ENCODE measurements at places on chromosomes 12 and 14.
A peak's percentile ranks its signal among the peaks of the same experiment; 100 is the strongest.

GRCh38 chr12:62320054-62320453 lies 59.9 kb downstream of the USP15 start:
- DNase-seq, result no peak

DNA sequence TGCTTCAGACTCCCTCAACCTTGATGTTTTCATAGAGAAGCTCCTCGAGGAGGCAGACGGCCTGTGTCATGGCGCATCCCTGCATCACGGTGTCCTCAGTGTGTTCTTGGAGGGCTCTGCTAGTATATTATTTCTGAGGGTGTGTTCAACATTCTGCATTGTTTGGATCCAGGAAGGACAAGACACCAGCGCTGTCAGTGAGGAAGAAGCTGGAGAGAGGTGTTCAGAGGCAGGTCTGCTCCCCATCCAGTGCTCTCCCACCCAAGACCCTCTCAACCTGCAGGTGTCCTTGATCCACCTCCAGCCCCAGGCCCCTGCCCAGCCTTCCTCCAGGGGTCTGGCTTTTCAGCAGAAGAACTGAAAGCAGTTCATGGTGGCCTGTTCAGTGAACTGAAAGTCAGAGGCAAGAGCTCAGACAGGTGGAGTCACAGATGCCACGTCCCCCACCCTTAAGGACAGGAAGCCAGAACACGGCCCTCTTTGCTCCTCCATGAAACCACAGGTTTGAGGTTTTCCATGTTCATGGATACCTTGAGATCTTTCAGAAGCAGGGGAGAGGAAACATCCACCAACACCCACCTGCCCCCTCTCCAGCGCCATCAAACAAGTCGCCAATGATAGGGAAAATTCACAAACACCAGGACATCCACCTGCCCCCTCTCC lies 37.4 kb downstream of the DIO3 start:
- no peak for DNase-seq

DNA sequence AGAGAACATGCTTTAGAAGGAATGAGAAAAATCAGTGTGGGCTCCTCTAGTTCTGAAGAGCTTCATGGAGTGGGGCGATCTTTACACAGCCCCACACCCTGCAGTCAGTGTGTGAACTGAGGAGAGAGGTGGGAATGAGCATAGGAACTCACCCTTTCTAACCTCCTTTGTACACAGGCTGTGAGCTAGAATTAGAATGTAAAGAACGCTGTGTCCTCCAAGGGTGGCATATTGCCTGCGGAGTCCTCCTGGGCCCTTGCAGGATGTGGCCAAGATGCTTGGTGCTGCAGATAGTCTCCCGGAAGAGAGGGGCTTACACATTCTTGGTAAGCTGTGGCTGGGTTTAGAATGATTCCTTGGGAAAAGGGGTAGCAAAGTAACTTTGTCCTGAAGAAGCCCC lies 43.9 kb downstream of the NINJ2 start:
- no peak for DNase-seq

DNA sequence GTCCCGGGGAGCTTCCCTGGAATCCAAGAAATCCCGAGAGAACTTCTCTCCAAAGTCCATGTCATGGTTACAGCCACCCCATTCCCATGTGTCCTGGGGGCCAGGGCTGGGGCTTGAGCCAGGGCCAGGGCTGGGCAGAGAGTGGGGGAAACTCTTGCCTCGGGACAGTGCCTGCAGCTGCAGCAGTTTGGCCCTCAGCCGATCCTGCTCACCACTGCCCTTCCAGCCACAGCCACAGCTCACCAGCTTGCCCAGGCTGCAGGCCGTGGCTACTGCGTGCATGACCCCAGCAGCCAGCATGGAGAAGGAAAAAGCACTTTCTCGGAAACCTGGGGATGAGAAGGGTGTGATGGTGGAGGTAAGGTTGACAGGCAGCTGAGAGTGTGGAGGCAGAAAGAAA lies 3.5 kb downstream of the WNT10B start:
- DNase-seq, result no peak

GRCh38 chr14:82180139-82180538 lies 646.5 kb upstream of the SEL1L start:
- no peak for DNase-seq

- DNase-seq, result no peak
Measured at GRCh38 chr12:100337727-100338126, 19.1 kb upstream of the SLC17A8 start.

GRCh38 chr12:32765906-32766305 lies 10.2 kb upstream of the YARS2 start:
- DNase-seq, result no peak

GRCh38 chr14:72883961-72884360 lies 9.9 kb downstream of the DPF3 start:
- no peak for DNase-seq

DNA sequence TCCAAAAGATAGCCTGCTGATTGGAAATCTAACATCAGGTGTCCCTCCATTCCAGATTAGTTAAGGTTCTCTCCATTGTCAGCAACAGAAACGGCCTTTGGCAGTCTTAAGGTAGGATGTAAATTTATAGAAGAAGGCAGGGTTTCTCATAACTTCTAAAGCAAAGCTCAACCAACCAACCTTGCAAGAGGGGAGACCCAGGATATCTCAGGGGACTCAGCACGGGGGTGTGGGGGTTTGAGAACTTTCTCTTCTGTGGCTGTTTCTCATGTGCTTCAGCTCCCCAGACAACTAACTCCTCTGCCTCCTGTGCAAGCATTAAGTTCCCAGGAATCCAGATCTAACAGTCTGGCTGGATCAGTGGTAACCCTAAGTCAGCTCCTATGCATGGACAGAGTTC lies 148.1 kb downstream of the RIMBP2 start:
- no peak for DNase-seq

- no peak for DNase-seq
Measured at GRCh38 chr12:12290206-12290605, 23.4 kb upstream of the LRP6 start.

- DNase-seq, result no peak
Measured at GRCh38 chr12:15172060-15172822, 49.0 kb downstream of the RERG start.

DNA sequence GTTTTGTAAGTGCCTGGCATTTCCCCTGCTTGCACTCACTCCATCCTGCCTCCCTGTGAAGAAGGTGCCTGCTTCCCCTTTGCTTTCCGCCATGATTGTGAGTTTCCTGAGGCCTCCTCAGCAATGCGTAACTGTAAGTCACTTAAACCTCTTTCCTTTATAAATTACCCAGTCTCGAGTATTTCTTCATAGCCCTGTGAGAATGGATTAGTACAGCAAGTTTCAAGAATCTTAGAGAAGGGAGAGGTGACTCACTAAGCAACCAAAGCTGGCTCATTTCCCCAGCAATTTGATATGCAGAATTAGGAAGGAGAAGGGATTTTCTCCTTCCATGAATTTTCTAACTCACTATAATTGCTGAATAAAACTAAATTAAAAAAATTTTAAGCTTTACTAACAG lies 251.0 kb upstream of the FOXG1 start:
- DNase-seq, result no peak

- DNase-seq, result no peak
Measured at GRCh38 chr12:114779186-114779585, 95.2 kb upstream of the TBX3 start.

- DNase-seq, result no peak
Measured at GRCh38 chr14:98951521-98952152, 320.4 kb downstream of the BCL11B start.

DNA sequence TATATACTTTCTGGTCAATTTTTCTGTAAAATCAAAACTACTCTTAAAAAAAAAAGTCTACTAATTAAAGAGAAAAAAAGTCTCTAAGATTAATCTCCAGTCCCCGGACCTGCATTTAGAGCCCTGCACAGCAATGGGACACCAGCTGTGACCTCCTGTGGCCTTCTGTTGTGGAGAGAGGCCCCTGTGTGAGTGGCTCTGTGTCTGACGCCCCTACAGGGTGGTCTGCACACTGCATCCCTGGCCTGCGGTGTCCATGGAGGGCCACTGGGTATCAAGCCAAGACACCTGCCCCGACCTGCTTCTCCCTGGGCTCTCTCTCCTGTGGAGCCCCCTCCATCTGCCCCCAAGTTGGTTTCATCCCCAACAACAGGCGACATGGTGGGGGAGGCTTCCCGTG lies 248.0 kb upstream of the DIO3 start:
- DNase-seq, result no peak

GRCh38 chr14:34064349-34064748 lies 113.5 kb upstream of the EGLN3 start:
- DNase-seq, result no peak

- DNase-seq, result peak; percentile 36
Measured at GRCh38 chr14:49173765-49174373, 412.3 kb downstream of the RPS29 start.

DNA sequence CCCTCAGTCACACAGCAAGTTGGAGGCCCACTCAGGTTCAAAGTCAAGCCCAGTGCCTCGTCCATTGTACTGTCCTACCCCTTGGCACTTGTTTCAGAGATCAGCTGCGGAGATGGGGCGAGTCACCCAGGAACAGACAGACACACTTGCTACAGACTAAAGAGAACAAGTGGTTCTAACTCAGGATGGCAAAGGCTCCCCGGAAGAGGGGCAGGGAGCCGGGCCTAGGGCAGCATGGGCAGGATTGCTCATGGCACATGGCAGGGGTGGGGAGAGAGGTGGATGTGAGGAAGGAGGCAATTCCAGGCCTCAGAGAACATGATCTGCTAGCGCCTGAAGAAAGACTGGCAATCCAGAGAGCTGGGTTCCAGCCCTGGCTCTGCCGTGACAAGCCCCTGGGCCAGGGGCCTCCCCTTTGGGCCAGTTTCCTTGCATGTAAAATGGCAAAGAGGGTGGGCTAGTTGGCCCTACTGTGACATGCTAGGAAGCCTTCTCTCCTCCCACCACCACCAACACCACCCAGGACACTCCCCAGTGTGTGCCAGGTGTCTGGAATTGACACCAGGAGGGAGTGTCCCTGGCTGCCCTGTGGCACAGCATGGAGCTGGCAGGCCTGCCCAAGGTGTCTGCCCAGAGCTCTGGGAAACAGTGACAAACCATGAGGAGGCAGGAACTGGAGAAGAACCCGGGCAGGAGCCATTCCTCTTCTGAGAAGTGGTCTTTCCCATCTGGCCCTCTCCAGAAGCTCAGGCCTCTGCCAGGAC lies 24.0 kb upstream of the IRF2BPL start:
- DNase-seq, result peak; percentile 46

DNA sequence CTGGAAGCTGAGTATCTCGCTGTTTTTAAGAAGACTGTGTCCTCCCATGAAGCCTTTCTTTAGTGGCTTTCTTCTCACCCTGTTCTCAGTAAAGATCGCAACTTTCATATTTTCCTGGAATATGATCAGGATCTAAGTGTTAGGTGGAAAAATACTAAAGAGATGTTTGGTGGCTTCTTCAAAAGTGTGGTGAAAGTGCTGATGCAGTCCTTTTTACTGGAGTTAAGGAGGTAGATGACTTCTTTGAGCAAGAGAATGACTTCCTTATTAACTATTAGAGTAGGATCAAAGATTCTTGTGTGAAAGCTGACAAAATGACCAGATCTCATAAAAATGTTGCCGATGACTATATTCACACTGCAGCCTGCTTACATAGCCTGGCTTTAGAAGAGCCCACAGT lies 141.6 kb downstream of the SLC5A8 start:
- DNase-seq, result no peak

DNA sequence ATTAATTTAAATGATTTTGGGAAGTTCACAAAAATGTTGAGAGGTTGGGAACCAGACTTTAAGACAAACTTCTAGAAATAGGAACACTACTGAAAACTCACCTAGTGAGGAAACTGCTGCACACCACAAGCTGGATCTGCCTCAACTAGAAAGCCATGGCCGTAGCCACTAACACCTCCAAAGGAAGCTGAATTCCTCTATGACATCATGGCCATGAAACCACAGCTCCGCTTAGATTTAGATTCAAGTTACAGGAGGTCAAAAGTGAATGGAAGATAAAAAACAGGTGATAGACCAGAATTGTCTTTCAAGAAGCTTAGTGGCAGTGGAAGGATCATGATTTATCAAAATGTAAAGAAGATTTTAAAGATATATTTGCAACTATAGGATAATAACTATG lies 208.8 kb upstream of the ALG10 start:
- DNase-seq, result no peak

DNA sequence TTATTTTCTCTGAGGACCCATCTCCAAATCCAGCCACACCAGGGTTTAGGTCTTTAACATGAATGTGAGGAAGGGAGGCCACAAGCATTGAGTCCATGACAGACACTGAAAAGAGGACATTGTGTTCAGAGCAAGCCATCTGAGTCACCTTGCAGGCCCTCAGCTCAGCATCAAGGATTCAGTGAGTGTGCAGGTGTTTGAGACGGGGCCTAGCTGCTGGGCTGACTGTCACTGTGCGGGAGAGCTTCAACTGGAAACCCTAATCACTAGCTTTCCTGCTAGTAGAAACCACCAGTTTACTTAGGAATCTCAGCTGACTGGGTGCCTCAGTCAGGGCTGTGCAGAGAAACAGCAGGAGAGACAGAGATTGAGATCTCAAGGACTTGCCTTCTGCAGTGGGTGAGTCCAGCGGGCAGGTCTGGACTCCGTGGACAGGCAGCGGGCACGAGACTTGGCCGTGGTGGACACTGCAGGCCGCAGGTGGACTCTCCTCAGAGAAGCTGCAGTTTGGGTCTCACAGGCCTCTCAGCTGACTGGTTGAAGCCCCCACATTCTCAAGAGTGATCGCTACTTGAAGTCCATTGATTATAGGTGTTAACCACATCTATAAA lies 86.1 kb upstream of the DYNC1H1 start:
- DNase-seq, result no peak

DNA sequence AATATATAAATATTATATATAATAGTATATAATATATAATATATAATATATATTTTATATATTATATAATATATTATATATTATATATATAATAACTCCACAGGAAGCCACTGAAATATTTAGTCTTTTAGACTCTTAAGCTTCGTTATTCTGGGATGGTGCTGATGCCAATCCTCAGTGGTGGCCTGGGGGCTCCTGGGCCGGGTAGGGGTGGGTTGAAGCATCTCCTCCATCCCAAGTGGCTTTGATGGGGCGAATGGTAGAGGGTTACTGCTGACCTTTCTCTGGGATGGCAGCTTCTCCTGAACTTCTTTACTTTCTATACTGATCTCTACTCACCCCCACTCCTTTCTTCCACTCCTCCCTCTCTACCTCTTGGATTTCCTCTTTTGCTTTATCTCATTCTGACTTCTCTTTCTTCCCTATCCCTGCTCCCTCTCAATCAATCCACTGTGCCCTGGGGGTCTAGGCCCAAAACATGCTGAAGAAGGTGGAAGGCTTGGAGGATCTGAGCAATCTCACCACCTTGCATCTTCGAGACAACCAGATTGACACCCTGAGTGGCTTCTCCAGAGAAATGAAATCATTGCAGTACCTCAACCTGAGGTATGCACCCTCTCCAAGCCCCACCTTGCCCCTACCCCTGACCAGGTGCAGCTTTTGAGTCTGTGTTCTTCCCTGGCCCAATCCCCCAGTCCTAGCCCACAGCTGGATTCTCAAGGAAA lies 4.8 kb upstream of the ENO2 start:
- DNase-seq, result no peak

- DNase-seq, result no peak
Measured at GRCh38 chr14:94152676-94153075, 21.4 kb upstream of the PPP4R4 start.

- DNase-seq, result peak; percentile 64
Measured at GRCh38 chr14:95998656-95999055, 40.5 kb upstream of the C14orf132 start.

- no peak for DNase-seq
Measured at GRCh38 chr12:124484526-124484953, 82.9 kb downstream of the NCOR2 start.

GRCh38 chr14:77659831-77660230 lies 43.4 kb upstream of the SPTLC2 start:
- DNase-seq, result no peak
